Activated T-cell treated with anti-CD3 and anti-CD28 coated beads, Interleukin-2, amount 50 U/mL, for 72 hours (primary cell): ENCODE measurements at places on chromosomes 12 and 14. TPM values are rescaled to one million over a fixed set of nuclear protein-coding genes. Genes with fewer than 3 reads are reported as not detected.
A peak's percentile ranks its signal among the peaks of the same experiment; 100 is the strongest.

DNA sequence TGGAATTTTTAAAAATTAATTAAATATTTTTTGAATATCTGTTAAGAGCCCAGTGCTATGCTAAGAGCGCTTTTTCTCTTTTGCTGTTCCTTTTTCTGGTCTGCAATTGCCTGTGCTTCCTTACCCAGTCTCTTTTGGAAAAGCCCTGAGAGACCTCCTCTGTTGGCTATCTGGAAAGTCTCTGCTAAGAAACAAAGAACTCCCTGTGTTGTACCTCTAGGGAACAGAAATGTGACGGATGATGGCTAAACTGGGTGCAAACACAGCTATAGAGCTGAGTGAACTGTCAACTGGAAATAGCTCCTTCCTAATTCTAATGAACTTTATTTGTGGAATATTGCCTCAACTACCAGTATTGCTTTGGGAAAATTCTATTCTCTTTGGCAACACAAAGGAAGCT, 261.6 kb upstream of the NOVA1 start:
- H3K4me1 ChIP-seq: no peaks in the 10 kb centered on the region
- H3K36me3 ChIP-seq: no peaks in the 10 kb centered on the region
- no peak overlapping the region for H3K27ac ChIP-seq
- no peak overlapping the region for H3K4me3 ChIP-seq
- DNase-seq: no peak
- H3K27me3 ChIP-seq: no peaks in the 10 kb centered on the region

The RNU4-1 gene
- total RNA-seq: 2,627 TPM

GRCh38 chr12:121060149-121061001, 21.3 kb upstream of the OASL start:
- peak overlapping the region; percentile 84 for H3K4me3 ChIP-seq
- H3K4me1 ChIP-seq: peaks cover 27% of the 10 kb centered on the region
- H3K27ac ChIP-seq: peak overlapping the region; percentile 97

DNA sequence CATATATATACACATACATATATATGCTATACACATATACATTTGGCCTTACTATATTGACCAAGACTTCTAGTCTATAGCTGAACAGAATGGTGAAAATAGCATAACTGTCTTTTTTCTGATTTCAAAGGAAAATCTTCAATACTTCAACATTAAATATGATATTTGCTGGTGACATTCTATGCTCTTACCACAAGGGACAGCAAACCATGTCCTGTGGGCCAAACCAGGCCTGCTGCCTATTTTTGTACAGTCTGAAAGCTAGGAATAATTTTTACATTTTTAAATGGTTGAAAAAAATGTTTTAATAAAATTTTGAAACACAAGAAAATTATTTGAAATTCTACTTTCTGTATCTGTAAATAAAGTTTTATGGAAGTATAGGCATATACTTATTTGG, 63.6 kb downstream of the EML5 start:
- H3K27ac ChIP-seq: no peak overlapping the region
- H3K36me3 ChIP-seq: peaks cover 2% of the 10 kb centered on the region
- H3K4me3 ChIP-seq: no peak overlapping the region
